ENCODE measurements at places on chromosomes 6 and 20.

DNA sequence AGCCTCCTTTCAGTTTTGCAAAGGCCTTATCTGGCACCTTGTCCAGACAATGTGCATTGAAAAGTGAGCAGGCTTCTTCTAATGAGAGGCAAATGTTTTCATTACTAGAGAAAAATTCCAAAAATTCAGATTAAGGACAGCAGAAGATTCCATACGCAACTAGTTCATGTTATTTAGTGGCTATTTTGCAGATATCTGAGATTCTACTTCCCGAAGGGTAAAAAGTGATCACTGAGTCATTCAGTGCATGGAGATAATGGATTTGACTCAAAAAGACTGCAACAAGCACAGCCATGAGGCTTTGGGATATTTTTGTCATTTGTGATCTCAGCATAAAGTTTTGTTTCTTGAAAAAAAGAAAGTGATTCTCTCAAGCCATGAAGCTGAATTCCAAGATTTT is 29.9 kb downstream of the METTL24 start:
- no peak for DNase-seq

- no peak for DNase-seq
Measured at GRCh38 chr20:61812121-61812844, 253.4 kb downstream of the TAF4 start.

DNA sequence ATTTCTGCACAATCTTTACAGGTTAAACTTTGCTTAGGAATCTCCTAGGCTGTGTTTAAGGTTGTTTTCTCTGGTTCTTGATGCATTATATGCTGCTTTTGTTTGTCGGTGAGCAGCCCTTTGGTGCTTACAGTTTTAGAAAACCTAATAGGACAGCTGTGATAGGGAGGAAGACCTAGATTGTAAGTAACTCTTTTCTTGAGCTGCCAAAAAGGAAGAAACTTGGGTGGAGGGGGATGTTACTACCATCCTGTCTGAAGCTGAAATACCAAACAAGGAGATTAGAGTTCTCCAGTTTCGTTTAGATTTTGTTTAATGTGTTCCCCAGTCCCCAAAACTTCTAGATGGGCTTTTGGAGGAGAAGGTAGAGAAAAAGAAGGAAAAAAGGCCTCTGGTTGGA is 72.0 kb downstream of the ANKS1A start:
- DNase-seq: no peak

DNA sequence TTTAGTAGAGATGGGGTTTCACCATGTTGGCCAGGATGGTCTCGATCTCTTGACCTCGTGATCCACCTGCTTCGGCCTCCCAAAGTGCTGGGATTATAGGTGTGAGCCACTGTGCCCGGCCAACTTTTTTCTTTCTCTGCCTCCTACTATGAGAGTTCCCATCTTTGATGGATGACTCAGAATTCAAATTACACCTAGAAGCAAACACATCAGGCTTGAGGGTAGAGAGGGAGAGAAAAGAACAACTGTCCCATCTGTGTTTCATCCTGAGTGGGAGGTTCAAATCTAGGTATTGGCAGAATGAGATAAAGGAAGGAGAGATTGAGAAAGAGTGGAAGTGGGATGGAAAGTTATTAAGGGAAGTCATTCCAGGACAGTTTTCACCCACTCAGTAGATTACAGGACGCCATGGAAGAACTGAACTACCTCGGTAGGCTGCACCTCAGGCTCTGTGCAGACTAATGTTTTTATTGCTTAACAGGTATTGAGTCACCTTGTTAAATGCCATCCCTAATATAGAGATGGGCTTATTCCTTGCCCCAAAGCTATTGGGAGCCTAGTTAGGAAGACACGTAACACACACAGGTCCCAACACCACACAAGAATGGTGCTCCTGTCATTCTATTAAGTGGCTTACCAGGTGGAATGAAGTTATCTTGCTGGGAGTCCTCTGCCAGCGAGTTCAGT is 275.7 kb downstream of the SOX4 start:
- no peak for DNase-seq

GRCh38 chr6:26022737-26023136 is 60.1 kb downstream of the TRIM38 start:
- no peak for DNase-seq

- DNase-seq: no peak
Measured at GRCh38 chr6:108782179-108783041, 65.8 kb upstream of the ARMC2 start.

GRCh38 chr20:39630215-39630908 is 668.2 kb downstream of the DHX35 start:
- no peak for DNase-seq

DNA sequence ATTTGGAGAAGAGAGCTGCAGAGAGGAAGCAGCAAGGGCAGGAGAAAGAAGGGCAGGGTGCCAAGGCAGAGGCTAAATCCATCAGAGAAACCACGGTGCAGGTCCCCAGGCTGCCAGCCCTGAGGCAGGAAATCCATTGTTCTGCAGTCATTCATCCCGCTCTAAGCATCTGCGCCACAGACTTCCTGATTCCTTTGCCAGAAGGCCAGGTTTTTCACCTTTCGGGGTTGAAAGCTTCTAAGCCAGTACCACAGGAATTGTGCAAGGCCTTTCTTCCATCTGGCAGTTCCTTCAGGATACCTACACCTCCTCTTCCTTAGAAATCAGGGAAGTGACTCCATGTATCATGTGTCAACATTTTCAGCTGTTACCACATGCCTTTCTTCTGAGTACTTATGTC is 45.6 kb downstream of the ADGRF5 start:
- no peak for DNase-seq

- DNase-seq: no peak
Measured at GRCh38 chr6:142530566-142530965, 228.8 kb downstream of the ADGRG6 start.

GRCh38 chr6:136737871-136738691 is 54.2 kb downstream of the MAP3K5 start:
- DNase-seq: no peak

- no peak for DNase-seq
Measured at GRCh38 chr6:39102821-39103136, 12.2 kb downstream of the SAYSD1 start.

DNA sequence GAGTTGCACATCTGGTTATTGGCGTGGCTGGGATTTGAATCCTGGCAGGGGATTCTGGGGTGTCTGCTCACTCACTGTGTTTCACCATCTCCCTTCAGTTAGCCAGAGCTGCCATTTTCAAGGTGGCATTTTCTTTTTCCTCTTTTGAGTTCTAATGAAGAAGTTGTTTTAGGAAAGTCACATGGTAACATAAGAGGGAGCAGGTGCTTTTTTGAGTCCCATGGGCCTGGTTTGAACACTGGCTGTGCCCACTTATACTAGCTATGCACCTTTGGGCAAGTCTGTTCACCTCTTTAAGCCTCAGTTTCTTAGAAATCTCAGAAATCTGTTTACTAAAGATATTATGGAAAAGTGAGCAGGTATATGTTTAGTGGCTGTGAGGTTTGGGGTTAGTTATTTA is 39.6 kb downstream of the ANKS1A start:
- no peak for DNase-seq
